ENCODE measurements at places on chromosomes 7 and 10.

DNA sequence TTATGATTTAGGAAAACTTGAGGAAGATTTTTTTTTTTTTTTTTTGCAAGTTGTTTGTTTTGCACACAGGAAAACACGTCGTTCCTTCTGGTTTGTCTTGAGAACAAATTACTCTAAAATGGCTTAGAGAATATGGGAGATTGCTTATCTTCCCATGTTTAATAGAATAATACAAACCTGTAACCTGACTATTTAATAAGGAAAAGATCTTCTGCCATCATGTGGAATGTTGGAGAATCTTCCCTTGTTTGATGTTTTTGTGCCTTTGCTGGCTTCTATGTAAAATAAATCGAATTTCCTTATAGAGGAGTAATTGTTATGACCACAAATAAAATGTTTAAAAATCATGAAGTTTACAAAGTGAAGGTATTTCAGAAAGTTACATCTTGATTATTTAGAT is 818.8 kb downstream of the GATA3 start:
- no peak for DNase-seq

DNA sequence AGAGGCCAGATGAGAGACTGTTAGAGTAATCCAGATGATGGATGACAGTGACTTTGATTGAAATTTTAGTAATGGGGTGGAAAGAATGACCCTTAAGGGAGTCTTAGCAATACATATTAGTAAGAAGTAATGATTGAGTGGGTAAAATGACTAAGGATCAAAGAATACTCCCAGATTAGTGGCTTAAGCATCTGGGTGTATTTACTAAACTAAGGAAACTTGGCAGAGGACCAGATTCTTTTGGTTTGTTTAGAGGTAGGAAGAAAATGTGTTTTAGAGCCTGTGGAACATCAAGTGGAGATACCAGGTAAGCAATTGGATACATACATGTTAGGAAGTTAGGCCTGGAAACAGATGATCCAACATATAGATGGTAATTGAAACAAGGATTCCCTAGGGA is 58.8 kb upstream of the ADRA2A start:
- no peak for DNase-seq

- DNase-seq: no peak
Measured at GRCh38 chr7:44074349-44074695, 8.0 kb downstream of the POLM start.

DNA sequence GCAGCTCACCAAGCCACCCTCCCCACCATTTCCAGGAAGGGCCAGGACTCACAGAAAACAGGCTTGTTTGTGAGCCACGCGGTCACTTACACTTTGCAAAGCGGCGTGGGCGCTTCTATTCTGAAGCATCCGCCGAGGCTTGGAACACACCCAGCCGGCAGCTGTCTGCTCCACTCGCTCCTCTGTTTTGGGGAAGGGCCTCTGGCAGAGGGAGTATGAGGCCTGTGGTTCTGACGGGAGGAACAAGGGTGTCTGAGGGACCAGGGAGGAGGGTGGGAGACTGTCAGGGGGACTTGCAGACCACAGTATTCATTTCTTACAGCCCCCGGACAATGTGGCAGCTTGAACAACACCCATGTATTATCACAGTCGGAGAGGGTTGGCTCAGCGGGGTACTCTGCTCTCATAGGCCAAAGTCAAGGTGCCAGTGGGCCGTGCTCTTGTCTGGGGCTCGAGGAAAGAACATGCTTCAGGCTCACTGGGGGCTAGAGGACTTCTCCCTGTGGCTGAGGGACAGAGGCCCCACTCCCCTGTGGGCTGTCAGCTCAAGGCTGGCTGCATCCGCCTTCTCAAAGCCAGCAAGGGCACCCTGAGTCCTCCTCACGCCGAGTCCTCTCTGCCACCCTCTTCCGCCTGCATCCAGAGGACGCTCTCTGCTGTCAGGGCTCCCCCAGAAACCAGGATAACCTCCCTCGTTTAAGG is 60.4 kb upstream of the FAM20C start:
- no peak for DNase-seq

GRCh38 chr7:156055206-156055822 is 243.1 kb upstream of the SHH start:
- DNase-seq: no peak

DNA sequence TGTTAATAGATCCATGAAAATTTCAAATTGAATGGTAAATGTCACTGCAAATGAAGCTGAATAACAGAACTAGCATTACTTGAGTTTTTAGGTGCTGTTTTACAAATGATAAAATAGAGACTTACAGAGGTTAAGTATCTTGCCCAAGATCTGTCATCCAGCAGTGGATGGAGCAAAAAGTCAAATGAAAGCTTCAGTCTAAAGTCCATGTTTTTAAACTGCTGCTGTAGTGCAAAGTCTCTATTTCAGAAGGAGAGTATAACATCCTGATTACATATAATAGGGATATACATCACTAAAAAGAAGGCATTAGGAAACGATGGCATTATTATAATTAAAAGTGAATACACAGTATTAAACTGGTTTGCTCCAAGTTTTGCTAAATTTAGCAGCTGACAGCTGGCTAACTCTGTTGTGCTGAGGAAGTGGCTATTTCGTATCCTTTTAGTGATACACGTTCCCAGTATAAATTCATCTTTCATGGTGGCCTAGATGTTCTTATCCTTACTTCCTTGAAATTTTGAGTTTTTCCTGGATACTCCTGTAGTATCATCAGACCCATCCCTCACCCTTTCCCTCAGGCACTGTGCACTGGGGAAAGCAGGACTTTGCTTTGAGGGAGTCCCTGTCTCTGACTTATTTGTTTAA is 603.2 kb downstream of the MAGI2 start:
- no peak for DNase-seq

GRCh38 chr10:11610166-11610825 is 1.2 kb downstream of the USP6NL start:
- DNase-seq: no peak

DNA sequence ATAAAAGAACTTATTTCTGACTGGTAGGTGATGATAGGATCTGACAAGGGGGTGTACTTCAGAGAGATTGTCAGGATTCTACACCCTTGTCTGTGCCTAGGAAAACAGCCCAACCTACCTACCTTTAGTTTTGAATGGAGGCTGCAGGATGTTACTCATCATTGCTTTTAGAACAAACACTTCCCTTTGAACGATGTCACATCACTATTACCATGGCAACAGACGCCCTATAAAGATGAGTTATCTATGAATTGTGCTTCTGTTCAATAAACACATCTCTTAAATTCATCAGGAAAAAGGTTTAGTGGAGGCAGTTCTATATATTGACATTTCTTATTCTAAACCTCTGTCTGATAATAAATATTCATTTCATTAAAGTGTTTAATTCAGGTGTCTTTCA is 362.4 kb downstream of the CNTNAP2 start:
- DNase-seq: no peak

GRCh38 chr10:112446055-112446854 is 459 bp downstream of the ZDHHC6 start:
- no peak for DNase-seq

DNA sequence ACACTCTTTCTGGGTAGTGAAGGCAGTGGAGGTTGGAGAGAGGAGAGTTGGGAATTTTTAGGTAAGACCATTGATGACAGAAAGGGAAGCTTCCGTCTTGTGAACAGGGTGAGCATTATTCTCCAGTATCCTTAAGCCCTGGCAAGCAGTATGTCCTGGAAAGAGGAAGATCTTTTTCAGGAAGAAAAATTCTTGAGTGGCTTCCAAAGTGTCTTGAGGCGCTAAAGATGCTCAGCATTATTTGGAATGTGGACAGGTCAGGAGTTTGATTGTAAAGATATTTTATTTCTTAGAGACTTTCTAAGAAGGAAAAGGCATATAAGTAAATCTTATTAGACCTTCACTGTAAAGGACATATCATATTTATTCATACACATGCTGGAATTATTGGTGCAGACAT is 54.3 kb downstream of the ABCC2 start:
- no peak for DNase-seq

DNA sequence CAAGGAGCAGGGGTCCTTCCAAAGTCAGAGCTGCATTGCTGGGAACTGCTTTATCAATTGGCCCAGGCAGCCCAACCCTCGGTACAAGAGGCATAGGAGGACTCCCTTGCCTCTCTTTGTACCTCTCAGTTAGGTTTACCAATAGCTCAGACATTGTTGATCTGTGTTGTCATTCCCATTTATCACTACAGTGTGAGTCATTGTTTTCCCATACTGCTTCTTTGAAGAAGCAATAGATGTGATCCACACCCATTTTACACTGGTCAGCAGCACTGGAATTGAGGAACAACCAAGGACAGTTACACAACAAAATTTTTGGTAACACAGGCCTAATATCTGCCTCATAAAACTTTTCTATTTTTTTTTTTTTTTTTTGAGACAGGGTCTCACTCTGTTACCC is 307.2 kb downstream of the SNX13 start:
- DNase-seq: no peak

DNA sequence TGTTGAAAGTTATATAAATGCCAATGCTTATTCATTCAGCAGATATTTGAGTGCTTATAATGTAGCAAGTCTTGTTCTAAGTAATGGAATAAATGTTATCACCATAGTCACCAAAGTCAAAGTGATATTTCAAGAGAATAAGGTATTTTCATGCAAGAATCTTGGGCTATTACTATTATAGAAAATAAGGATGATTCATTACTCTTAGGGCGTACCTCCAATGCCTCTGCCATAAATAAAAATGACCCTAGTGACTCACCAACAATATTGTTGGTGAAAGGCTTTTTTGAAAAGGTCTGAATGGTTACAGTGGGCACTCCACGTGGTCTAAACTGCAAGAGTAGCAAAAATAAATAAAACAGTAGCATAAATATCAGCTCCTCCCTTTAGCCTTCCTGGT is 68.4 kb downstream of the RALA start:
- peak; percentile 44 for DNase-seq

DNA sequence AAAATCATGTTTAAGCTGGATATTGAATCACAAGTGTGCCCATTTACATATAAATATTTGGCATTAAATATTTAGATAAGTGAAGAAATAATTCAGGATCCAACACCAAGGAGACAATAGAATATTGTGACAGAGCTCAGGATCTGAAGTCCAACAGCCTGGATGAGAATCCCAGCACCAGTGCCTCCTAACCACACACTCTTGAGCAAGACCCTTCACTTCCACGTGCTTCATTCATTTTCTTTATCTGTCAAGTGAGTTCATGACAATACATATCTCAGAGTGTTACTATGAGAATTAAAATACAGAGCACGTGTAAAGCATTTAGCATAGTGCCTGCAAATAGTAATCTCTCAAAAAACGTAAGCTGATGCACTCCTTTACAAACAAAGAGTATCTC is 78.4 kb upstream of the IKZF1 start:
- DNase-seq: no peak

DNA sequence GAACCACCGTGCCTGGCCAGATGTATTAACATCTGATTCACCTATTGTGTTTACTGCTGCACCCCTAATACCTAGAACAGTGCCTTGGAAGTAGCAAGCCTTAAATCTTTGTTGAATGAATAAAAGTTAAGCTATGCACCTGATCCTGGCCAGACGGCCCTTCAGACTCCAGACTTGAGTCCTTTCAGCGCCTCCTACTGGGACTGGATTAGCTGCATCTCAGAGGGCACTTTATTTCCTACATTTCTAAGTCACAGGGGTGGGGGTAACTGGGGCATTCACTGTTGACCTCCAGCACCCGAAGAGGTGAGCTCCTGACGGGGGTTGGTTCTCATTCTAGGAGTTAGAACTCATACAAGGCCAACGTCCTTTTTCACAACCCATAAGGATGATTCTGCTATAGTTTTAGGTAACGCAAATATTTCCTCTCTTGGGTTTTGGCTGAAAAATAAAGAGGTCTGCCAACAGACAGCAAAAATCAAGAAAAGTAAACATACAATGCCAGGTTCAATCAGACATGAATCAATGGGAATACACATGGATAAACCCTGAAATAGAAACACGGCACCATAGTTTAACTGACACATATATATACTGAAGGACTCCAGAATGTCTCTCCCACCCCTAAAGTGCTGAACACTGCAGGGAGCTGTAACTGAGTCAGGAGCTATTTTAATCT is 48.0 kb upstream of the DLG5 start:
- DNase-seq: no peak

- no peak for DNase-seq
Measured at GRCh38 chr10:79185067-79185774, 116.5 kb downstream of the ZMIZ1 start.

DNA sequence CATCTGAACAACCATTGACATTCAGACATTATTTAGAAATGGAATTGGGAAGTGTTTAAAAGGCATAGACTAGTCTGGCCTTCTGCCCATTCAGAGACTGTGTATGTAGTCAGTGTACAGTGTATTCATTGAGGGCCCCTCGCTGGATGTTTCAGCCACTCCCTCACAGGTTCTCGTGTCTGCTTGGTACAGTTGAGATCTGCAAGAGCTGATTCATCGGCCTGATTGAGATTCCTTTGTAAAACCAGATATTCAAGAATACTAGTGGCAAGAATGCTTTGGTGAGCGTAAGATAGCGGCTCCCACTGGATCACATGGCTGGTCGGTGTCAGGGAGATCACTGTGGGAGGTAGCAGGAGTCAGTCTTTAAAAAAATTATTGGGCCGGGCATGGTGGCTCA is 119.5 kb downstream of the TCF7L2 start:
- DNase-seq: no peak

DNA sequence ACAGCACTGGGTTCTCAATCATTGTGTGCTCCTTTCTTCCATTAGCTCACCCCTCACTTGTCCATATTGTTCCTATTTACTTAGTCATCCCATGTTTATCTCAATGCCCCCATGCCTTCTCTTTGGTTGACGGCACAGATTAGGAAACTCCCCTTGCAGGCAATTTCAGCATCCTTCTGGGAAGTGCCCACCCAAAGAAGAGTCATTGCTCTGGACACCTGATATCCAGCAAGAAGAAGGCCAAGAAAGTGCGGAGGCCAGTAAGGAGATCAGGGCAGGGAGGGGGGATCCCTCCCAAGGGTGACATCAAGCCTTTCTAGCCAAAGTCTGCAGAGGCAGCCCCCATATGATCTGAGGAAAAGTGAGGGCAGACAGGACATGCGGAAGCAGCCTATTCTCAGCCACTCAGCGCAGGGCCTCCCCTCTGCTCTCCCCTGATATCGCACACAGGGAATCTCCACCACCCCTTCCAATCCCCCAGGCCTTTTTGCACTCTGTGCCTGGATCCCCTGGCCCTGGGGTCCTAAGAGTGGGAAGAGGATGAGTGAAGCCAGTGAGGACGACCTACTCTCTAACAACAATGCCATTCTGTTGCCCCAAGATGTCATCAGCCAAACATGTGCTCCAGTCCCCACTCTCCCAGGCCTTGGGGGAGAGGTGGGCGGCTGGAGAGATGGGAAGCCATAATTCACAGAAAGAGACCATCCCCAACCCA is 1.8 kb downstream of the TRPV6 start:
- DNase-seq: no peak

DNA sequence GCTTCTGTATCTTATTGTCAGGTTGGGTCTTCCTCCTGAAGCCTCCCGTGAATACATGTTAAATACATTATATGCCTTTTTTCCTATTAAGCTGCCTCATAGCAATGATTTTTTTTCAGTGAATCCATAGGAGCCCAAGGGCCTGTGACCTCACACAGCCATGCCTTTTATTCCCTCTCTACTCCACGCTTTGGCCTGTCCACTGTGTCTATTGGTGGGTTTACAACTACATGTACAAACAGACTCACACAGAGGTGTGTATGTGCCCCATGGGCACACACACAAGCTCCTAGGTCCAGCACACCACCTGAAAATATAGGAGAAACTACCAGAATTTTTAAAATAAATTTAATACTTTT is 560.4 kb downstream of the IPMK start:
- DNase-seq: no peak

GRCh38 chr7:45278763-45279398 is 121.3 kb downstream of the RAMP3 start:
- DNase-seq: no peak
